ENCODE measurements at places on chromosomes 6 and 20. TPM values are rescaled to one million over a fixed set of nuclear protein-coding genes. Genes with fewer than 3 reads are reported as not detected.

RNF217 gene
- total RNA-seq, result 35.2 TPM

SLC32A1 gene
- total RNA-seq, result not detected

BMP7 gene
- 46.8 TPM for total RNA-seq

APOM gene
- total RNA-seq, result 7.2 TPM

TFAP2C gene
- total RNA-seq, result 63.9 TPM

CRNKL1 gene
- total RNA-seq, result 19.8 TPM

ARMH2 gene
- not detected for total RNA-seq

COL21A1 gene
- 8.3 TPM for total RNA-seq

LY6G6D gene
- not detected for total RNA-seq

GRM1 gene
- total RNA-seq, result not detected

PAK5 gene
- total RNA-seq, result 0.10 TPM

NFS1 gene
- total RNA-seq, result 48.4 TPM

GGTLC1 gene
- total RNA-seq, result not detected

HMGCLL1 gene
- total RNA-seq, result not detected

HRH3 gene
- total RNA-seq, result not detected

SLC22A7 gene
- not detected for total RNA-seq

PGK2 gene
- not detected for total RNA-seq

TINAG gene
- not detected for total RNA-seq

GTSF1L gene
- total RNA-seq, result not detected

MAFB gene
- 40.4 TPM for total RNA-seq

C20orf144 gene
- total RNA-seq, result not detected

HTR1E gene
- not detected for total RNA-seq

FKBP1C gene
- 0.16 TPM for total RNA-seq

FAM209B gene
- not detected for total RNA-seq

PKIB gene
- total RNA-seq, result 10.4 TPM

MOG gene
- not detected for total RNA-seq

OGFR gene
- 56.8 TPM for total RNA-seq

MRPS18A gene
- 48.4 TPM for total RNA-seq

GABRR1 gene
- total RNA-seq, result 0.86 TPM

SASH1 gene
- total RNA-seq, result 106 TPM

SLCO4A1 gene
- total RNA-seq, result 77.9 TPM

VIP gene
- total RNA-seq, result not detected

WFDC5 gene
- total RNA-seq, result 402 TPM

C20orf141 gene
- total RNA-seq, result not detected

PRDM13 gene
- 0.10 TPM for total RNA-seq

C6orf58 gene
- not detected for total RNA-seq

OR2B6 gene
- not detected for total RNA-seq

C2 gene
- total RNA-seq, result 5.9 TPM

KCNK16 gene
- total RNA-seq, result not detected

FAXC gene
- 0.38 TPM for total RNA-seq

RPL7L1 gene
- total RNA-seq, result 95.9 TPM

HLA-DRA gene
- 274 TPM for total RNA-seq

ARMC2 gene
- total RNA-seq, result 2.0 TPM

MYT1 gene
- total RNA-seq, result not detected

FAM83C gene
- total RNA-seq, result 72.1 TPM

RPS6KA2 gene
- total RNA-seq, result 44.2 TPM

LAMA2 gene
- total RNA-seq, result 80.8 TPM

TAAR1 gene
- total RNA-seq, result not detected

PPP1R11 gene
- total RNA-seq, result 38.2 TPM

CST2 gene
- total RNA-seq, result not detected

TPX2 gene
- 5.9 TPM for total RNA-seq

TOX2 gene
- 1.9 TPM for total RNA-seq
